ENCODE measurements at places on chromosomes 5 and 9. TPM values are rescaled to one million over a fixed set of nuclear protein-coding genes. Genes with fewer than 3 reads are reported as not detected.

Gene ANKRD34B
- not detected for total RNA-seq

Gene SPATA6L
- 1.2 TPM for total RNA-seq

Gene PANK3
- total RNA-seq = 38.8 TPM

Gene NAA35
- 20.5 TPM for total RNA-seq

Gene PTCH1
- total RNA-seq = 18.0 TPM

Gene C9orf50
- 0.17 TPM for total RNA-seq

Gene GLIPR2
- 47.8 TPM for total RNA-seq

Gene GPR151
- not detected for total RNA-seq

Gene CCDC171
- 4.6 TPM for total RNA-seq

Gene SPINK5
- total RNA-seq = not detected

Gene ENTREP1
- under 0.01 TPM for total RNA-seq

Gene HRH2
- total RNA-seq = not detected

Gene PRDM9
- total RNA-seq = not detected

Gene RUSC2
- total RNA-seq = 10.0 TPM

Gene NDUFAF2
- 30.9 TPM for total RNA-seq

Gene STING1
- total RNA-seq = 70.2 TPM

Gene NDUFA8
- total RNA-seq = 29.0 TPM

Gene PNPLA7
- 1.3 TPM for total RNA-seq

Gene QRFP
- total RNA-seq = not detected

Gene FGD3
- total RNA-seq = not detected

Gene VCAN
- 190 TPM for total RNA-seq

Gene SPATA31C1
- not detected for total RNA-seq
